ENCODE measurements at places on chromosomes 5 and 9.

- DNase-seq = no peak
Observed at GRCh38 chr9:71506821-71507220, 261.5 kb downstream of the CEMIP2 start.

- no peak for DNase-seq
Observed at GRCh38 chr5:54120473-54120872, 189.9 kb downstream of the ARL15 start.

DNA sequence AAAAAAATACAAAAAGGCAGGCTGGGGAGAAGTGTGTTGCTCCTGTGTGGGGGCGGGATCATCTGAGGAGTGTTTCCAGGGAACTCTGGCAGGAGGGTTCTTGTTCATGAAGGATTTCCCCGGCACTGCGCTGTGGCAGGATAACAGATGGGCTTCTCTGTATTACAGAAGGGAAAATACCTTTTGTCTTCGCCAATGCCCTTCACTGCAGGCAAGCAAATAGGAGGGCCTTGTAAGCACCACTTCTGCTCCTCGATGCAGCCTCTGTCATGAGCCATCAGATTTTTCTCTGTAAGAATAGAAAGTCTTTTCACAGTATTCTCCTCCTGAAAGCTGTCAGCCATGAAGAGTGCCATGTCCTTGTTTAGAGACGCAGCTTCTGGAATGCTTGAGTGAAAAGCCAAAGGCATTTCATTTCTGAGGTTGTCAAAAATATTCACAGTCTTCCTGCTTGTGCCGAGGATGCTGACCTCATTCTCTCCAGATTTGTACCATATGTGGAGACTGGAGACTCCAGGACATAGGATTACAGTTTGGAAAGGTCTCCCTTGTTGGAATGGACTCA lies 294.0 kb downstream of the YTHDC2 start:
- no peak for DNase-seq

DNA sequence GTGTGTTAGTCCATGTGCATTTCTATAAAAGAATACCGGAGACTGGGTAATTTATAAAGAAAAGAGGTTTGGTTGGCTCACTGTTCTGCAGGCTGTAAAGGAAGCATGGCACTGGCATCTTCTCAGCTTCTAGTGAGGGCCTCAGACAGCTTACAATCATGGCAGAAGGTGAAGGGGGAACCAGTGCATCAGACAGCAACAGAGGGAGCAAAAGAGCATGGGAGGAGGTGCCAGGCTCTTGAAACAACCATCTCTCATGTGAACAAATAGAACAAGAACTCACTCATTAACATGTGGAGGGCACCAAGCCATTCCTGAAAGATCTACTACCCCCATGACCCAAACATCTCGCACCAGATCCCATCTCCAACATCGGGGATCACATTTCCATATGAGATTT lies 89.2 kb upstream of the IL33 start:
- no peak for DNase-seq

GRCh38 chr9:113219186-113219936 lies 1.7 kb downstream of the FKBP15 start:
- DNase-seq = no peak

- no peak for DNase-seq
Observed at GRCh38 chr5:149707097-149707496, 23.0 kb upstream of the PPARGC1B start.

DNA sequence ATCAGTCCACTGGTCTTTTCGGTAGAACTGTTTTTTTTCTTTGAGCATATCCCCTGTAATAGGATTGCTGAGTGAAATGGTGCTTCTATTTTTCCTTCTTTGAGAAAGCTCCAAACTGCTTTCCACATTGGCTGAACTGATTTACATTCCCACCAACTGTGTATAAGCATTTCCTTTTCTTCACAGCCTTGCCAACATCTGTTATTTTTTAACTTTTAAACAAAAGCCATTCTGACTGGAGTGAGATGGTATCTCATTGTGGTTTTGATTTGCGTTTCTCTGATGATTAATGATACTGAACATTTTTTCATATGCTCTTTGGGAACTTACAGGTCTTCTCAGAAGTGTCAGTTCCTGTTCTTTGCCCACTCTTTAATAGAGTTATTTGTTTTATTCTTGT lies 764.7 kb downstream of the MTRR start:
- no peak for DNase-seq

All from GM19239 (cell line).